ENCODE measurements at places on chromosomes 11 and 22. TPM values are rescaled to one million over a fixed set of nuclear protein-coding genes. Genes with fewer than 3 reads are reported as not detected.

DNA sequence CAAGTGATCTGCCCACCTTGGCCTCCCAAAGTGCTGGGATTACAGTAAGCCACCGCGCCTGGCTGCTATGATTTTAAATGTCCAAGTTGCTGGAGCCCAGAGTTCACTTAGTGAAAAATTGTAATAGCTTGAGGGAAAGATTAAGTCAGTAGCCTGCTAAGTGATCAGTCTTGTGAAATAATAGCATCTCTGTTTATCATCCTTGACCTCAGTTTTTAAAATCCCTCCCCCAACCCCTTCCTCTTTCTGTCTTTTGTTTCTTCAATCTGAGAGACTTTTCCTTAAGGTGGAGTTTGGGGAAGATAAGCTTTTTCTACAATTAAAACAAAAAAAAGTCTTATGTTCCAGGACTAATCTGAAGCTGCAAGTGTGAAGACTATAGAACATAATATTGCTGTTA lies 6.4 kb downstream of the HIPK3 start:
- DNase-seq: no peak

DNA sequence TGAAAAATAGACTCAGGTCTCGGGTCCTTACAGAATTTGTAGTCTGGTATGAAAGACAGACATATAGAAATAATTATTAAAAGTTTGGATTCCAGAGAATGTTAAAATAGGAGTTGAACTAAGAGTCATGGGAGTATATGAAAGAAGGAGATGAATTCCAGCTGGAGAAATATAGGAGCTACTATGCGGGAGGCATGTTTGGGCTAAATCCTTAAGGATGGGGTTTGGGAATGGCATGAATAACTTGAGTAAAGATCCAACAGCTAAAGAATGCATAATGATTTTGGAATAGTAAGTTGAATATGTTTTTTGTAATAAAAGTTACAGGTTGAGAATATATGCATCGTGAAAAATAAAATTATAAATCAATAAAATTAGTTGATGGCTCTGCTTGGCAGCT lies 129.4 kb upstream of the SLC5A12 start:
- DNase-seq: no peak

DNA sequence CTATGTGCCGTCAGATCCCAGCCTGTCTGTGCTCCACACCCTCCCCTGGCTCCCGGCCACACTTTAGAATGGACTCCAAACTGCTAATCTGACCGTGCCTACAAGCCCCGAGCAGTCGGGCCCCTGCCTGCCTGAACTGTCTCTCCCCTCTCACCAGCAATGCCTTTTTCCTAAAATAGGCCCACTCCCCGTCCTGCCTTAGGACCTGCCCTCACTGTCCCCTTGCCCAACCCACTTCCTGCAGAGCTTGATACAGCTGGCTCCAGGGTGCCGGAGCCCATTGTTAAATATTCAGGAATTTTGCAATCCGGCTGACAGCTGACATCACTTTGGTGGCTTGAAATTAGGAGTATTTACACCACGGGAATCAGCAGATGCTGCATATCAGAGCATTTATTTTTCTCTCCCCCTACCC lies 21.4 kb downstream of the MN1 start:
- DNase-seq: no peak

DNA sequence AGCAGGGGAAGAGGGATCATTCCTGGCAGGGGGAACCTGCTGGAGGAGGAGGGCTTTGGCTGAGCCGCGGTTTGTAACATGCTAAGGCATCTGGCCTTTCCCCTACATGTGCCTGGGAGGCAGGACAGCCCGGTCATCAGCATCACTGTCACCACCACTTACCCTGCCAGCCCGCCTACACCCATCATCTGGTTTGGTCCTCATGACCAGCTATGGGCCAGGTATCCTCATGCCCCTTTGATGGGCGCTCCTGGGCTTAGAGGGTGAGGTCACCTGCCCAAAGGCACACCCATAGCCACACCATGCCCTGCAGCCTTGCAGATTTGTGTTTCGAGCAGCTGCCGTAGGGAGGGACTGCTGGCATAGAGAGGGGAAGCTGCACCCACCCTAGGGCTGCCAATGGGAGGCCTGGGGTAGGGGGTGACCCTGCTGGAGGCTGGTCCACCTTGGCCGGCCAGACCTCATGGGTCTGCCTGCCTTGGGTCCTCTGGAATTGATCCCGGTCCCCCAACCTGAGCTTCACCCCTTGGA lies 2.6 kb downstream of the MRGPRF start:
- peak; percentile 28 for DNase-seq

DNA sequence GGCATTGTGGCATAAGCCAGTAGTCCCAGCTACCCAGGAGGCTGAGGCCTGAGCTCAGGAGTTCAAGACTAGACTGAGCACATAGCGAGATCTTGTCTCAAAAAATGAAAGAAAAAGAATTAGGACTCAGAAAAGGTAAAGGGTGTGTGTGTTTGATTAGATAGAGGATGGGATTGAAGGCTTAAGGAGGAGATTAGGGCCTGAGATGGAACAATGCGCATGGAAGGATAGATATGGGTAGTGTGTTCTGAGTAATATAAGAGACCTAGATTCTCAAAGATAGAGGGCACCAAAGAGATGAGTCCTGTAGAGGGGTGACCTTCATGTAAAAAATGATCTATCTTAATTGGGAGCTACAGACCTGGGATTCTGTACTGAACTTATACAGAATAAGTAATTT lies 17.3 kb upstream of the RAB30 start:
- DNase-seq: no peak

GRCh38 chr11:73229321-73229895 lies 11.3 kb downstream of the P2RY2 start:
- DNase-seq: no peak

GRCh38 chr22:46001046-46001425 lies 24.1 kb upstream of the WNT7B start:
- no peak for DNase-seq

GRCh38 chr11:57031556-57031955 lies 42.8 kb downstream of the OR5AK2 start:
- DNase-seq: no peak

GRCh38 chr11:10655943-10656576 lies 37.5 kb downstream of the IRAG1 start:
- DNase-seq: no peak

GRCh38 chr11:97460091-97460490 lies 1070.3 kb downstream of the JRKL start:
- DNase-seq: no peak

- no peak for DNase-seq
These were observed 49.2 kb upstream of the OR4B1 start for GRCh38 chr11:48167380-48167779.

- DNase-seq: no peak
These were observed 20.6 kb downstream of the PDE2A start for GRCh38 chr11:72653649-72654048.

DNA sequence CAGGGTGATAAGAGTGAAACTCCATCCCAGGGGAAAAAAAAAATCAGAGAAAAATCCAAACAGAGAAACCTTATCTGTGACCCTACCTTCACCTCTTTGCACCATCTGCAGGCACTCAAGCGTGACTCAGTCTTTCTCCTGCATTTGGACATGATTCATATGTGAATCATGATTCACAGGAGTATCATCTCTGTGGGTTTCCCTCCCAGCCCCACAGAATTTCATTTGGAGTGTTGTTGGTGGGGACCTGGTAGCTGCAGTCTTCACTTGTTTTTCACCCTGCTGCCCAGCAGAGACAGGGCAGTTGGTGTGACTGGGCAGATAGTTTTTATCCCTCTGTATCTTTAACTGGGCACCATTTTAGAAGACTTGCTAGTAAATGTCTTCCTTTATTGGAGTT lies 75.7 kb downstream of the DEPDC5 start:
- peak; percentile 38 for DNase-seq

DNA sequence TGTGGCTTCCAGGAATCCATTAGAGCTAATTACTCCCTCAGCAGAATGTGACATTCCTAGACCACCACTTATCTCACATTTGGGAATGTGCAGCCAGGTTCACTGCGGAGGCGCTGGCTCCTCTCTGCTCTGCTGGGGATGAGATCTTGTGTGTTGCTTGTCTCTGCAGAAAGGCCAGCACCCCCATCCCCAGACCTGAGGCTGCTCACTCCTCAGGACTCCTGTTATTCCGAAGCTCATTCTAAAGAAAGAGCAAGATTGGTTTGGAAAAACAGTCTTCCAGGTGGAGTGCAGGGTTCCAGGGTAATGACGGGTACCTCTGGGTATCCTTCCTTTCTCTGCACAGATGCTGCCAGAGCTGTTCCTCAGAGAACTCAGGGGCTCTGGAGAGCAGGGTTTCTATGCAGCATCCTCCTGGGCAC lies 20.8 kb downstream of the RSPH14 start:
- no peak for DNase-seq

DNA sequence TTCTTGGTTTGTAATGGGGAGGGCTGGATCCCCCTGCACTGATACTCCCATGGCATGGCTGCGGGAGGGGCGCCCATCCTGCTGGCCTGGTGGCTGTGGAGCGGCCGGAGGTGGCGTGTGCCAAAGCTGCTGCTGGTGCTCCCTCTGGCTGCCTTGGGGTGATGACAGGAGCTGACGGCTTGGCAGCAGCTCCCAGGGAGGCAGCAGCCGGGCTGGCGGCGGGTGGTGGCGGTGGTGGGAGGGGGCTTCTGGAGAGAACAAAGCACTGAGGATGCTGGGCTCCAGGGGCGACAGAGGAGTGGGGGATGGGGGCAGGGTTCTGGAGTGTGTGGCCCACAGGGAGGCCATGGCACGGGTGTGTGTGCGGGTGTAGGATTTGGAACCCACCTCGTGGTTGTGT lies 11.4 kb upstream of the MPPED1 start:
- DNase-seq: no peak

ENTHD1 gene
- not detected for polyA plus RNA-seq

HTATIP2 gene
- polyA plus RNA-seq: 16.8 TPM

SLC6A5 gene
- 0.12 TPM for polyA plus RNA-seq

KBTBD4 gene
- 23.5 TPM for polyA plus RNA-seq

PRG3 gene
- not detected for polyA plus RNA-seq

SEC14L6 gene
- 1.0 TPM for polyA plus RNA-seq
